Epithelial cell of prostate (primary cell): ENCODE measurements at places on chromosomes 5 and 9.

DNA sequence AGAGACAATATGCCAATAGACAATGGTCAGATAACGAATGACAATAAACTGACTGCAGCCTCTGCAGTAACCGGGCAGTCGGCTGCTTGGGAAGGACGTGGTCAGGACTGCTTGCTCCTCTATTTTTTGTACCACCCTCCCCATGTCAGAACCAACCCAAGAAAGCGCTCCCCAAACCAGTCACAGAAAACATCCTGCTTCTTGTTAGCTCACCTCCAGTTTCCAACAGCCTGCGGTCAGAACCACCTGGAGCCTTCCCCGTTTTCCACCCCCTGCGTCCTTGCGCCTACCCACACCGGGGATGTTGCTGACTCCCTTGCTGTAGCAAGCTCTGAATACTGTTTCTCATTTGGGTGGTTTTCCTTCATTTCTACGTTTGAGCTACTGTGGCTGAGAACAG, 1.7 kb upstream of the MRNIP start:
- DNase-seq: no peak

GRCh38 chr5:120255214-120255613, 208.9 kb upstream of the PRR16 start:
- DNase-seq: no peak

GRCh38 chr5:58360794-58361193, 99.1 kb downstream of the PLK2 start:
- DNase-seq: no peak

DNA sequence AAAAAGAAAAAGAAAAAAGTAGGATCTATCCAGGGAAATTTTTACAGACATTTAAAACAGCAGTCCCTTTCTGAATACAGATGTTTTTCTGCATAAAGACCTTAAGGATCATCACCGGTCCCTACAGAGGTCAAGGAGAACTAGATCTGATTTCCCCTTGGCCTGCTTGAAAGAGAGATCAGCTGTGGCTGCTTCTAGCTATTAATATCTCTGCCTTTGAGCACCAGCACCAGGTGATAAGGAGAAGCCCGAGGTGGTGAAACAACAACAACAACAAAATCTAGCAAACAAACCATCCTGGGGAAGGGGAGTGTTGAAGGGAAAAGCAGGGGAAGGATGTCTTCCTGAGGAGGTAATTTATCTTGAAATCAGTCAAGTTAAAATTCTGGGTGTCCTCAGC, 42.1 kb downstream of the ZNF366 start:
- DNase-seq: no peak

DNA sequence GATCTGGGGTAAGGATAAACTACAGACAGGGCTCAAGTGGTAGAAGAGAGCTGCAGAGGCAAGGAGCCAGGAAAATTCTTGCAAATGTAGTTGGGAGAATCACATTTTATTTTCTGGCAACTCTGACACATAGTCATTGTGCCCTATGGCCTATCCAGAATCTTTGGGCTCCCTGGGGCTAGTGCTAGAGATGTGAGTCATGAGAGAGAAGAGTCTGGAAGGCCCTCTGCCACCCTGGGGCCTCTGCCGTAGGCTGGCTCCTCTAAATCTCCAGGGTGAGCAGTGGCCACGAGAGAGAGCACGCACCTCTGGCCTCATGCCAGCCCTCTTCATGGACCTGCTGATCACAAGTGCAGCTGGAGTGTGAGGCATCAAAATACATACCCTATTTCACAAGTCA, 74.3 kb upstream of the SSBP2 start:
- DNase-seq: peak; percentile 26

- DNase-seq: no peak
Observed at GRCh38 chr9:4538621-4539020, 48.4 kb downstream of the SLC1A1 start.

- DNase-seq: peak; percentile 40
Observed at GRCh38 chr9:99299211-99300102, 77.4 kb downstream of the SEC61B start.

DNA sequence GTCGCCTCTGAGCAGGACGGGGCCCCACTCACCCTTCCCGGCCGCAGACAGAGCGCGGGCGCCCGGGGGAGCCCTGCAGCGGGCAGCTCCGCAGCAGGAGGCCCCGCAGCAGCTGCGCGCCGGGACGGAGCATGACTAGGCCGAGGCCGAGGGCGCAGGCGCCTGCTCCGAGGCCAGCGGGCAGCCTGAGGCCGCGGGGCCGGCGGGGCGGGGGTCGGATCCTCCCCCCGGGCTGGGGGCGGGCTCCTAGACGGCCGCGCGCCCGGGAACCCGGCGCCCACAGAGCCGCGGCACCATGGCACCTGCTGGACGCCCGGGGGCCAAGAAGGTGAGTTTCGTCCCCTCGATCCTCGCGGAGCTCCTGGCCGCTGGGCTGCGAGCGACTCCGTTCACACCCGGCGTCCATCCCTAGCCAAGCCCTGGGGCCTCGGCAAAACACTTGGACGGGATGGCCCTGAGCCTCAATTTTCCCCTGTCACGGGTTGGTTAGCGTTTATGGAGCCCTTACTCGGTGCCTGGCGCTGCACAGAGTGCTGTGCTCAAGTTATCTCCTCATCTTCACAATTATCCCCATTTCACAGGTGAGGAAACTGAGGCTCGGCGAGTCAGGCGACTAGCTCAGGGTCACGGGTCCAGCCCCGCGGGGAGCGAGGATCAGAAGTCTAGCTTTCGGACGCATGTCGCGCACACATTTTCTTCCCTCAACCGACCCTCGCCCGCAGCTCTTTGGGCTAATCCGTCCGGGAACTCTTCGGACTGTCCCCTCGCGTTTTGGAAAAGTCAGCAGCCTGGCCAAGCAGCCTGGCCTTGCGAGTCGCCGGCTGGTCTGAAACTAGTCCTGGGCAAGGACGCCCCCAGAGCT, at the start of the genes BHMT2 and DMGDH:
BHMT2 (plus strand) TSS at position 280 of the 862 bp plus-strand sequence; CDS start at position 296, 16 bp downstream.
DMGDH (minus strand) TSS at position 187 of the 862 bp plus-strand sequence; CDS start at position 133, 54 bp downstream.
- DNase-seq: no peak

GRCh38 chr5:174229514-174230370, 184.2 kb downstream of the NSG2 start:
- DNase-seq: no peak

DNA sequence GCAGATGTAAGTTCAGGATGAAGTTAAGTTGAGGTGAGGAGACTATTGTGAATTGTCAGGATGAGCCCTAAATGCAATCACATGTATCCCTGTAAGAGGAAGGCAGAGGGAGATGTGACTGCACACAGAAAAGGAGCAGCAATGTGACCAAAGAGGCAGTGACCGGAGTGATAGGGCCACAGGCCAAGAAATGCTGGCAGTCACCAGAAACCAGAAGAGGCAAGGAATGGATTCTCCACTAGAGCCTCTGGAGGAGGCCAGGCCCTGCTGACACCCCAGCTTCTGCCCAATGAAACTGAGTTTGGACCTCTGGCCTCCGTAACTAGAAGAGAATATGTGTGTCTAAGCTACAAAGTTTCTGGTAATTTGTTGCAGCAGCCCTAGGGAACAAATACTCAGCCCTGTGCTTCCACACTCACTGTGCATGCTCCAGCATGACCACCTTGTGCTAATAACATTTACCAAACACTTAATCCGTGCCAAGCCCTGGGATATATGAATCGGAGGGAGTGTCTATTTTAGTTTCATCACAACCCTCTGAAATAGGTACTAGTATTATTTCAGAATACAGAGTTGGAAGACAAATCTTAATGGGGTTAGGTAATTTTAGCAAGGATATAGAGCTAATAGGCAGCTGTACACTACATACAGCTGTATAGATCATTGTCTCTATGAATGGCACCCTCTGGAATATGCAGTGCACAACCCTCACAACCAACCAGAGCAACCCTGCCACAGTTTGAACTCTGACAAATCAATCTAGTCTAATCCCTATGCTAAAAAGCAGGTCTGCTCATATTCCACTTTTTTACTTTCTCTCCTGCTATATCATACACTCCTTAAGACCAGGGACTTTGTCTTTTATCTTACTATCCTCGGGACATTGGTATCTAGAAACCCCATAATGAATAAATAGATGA, 7.8 kb upstream of the GPX8 start:
- DNase-seq: peak; percentile 85

- DNase-seq: no peak
Observed at GRCh38 chr5:73417303-73418034, 31.1 kb downstream of the FOXD1 start.

DNA sequence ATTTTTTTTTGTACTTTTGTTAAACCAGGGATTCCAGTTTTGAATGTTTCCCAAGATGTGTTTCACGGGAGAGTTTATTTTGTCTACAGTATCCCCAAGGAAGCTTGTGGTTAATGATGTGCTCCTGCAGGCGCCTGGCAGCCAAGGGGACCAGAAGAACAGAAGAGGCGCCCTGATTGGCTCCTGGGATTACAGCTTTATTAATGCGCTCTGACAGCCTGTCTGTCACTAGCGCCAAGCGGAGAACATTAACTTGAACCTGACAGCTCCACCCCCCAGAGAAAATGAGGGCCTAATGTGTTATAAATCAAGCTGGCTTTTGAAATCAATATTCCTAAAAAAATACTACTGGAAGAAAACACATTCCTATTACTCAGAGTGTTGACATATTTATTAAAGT, 5.0 kb upstream of the FBXL7 start:
- DNase-seq: no peak

- peak; percentile 52 for DNase-seq
Observed at GRCh38 chr5:5309645-5310044, 112.8 kb upstream of the ICE1 start.

DNA sequence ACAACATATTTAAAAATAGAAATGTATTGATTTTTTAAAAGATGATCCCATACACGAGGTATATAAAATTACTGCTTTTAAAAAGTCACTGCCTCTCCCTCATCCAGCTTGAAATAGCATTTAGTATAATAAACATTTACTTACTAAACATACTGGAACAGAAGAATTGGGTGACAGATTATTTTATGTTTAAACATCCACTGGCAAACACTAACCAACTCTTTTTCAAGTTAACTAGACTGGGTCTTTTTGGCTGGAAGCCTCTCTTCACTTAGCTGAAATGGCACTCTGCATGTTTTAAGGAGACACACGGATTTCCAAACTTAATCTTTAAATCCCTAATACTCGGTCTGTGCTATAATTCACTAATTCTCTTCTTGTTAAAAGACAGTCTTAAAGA, 19.0 kb downstream of the CTXN3 start:
- no peak for DNase-seq

DNA sequence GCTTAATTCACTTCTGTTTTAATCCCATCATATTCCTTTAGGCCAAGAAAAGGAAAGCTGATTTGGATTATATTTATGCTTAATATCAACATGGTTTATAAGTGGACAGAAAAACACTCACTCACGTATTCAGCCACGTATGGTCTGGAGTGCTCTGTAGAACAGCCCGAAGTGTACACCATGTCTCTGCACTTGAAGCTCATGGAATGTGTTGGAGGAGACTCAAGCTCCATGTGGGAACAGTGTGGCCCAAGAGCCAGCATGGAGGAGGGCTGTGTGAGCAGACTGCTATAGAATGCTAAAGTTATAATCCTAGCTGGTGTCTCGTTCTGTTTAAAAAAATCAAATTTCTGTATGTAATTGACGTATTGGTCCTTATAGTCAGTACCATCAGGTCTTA, 32.9 kb downstream of the OTULINL start:
- no peak for DNase-seq

- DNase-seq: no peak
Observed at GRCh38 chr9:2628919-2629318, 7.3 kb downstream of the VLDLR start.

- DNase-seq: no peak
Observed at GRCh38 chr5:74209571-74209970, 431.0 kb downstream of the ENC1 start.

- no peak for DNase-seq
Observed at GRCh38 chr9:136910901-136911245, 24.6 kb downstream of the TRAF2 start.

GRCh38 chr9:134413890-134414623, 87.8 kb downstream of the RXRA start:
- peak; percentile 33 for DNase-seq

DNA sequence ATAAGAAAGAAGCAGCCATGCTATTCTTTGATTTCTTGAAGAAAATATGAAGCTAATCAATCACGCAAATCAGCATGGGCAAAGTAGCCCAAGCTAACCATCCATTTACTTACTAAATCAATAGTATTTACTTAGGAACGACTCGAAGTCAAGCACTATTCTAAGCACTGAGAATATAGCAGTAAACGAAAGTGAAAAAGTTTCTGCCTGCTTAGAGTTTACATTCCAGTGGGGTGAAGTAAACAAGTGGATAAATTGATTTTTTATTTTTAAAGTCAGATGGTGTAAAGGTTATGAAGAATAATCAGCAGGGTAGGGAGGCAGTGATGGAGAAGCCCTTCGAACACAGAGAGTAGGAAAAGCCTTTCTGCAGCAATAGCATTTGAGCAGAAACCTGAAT, 5.5 kb downstream of the TSTD2 start:
- DNase-seq: no peak

- DNase-seq: no peak
Observed at GRCh38 chr9:14313378-14313940, 482 bp downstream of the NFIB start.
